NCI-H524 treated with DMSO at 0.1 percent for 48 hours (cell line): ENCODE measurements at places on chromosomes 2 and 18.

- DNase-seq = no peak
Observed at GRCh38 chr2:19176977-19177376, 181.4 kb downstream of the OSR1 start.

DNA sequence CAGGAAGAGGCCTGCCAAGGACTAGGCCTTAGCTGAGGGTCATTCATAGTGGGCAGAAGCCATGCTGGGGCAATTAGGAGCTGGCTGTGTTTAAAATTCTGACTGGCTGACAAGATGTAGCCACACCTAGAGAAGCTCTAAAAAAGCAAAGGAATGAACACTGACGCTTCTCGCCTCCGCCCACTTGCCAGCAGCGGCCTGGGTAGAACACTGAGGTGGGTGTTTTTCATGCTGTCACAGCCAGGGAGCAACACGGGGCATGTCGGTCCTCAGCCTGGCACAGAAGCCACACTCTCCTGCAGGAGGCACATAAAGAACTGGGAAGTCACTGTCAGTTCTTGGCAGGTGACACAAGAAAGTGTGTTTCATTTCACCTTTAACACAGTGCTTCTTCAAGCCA lies 10.4 kb downstream of the CHST10 start:
- no peak for DNase-seq

DNA sequence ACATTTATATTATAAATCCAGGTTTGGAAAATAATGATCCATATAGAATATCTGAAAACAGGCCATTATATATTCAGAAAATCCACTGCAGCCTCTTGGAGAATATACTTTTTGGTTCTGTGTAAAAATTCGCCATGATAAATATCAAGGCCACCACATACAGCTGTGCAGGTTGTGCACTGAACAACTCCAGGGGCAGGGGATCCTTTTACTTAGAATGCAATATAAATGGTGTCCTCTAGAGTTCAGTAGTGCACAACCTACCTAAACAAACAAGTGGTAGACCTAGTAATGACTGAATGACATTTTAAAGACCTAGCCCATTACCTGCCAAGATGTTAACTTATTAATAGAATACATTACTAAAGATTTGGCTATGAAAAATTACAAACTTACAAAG lies 22.4 kb downstream of the MOGAT1 start:
- no peak for DNase-seq

DNA sequence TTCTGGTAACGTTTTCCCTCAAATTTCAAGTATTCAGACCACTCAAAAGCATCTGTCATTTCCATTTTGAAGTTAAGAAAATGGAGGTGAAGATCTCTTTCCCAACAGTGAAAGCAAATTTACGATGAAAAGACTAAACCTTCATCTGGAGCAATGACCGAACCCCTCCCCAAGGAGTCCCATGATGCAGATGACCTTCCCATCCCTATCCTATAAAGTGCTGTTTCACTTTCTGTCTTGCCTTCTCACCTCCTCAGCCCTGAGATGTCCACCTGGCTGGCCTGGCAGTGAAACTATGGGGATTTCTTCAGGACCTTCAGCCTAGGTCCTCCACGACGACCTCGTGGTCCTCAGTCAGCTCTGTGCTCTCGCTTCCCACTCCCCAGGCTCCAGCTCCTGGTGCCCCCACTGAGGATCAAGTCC lies 925 bp upstream of the NPC1 start:
- DNase-seq = no peak
